ENCODE measurements at places on chromosomes 7 and 10.

- no peak for DNase-seq
Measured at GRCh38 chr10:71468363-71469094, 71.8 kb downstream of the CDH23 start.

GRCh38 chr10:19659920-19660655 lies 156.1 kb upstream of the PLXDC2 start:
- no peak for DNase-seq

- no peak for DNase-seq
Measured at GRCh38 chr7:98669329-98670000, 52.4 kb downstream of the NPTX2 start.

DNA sequence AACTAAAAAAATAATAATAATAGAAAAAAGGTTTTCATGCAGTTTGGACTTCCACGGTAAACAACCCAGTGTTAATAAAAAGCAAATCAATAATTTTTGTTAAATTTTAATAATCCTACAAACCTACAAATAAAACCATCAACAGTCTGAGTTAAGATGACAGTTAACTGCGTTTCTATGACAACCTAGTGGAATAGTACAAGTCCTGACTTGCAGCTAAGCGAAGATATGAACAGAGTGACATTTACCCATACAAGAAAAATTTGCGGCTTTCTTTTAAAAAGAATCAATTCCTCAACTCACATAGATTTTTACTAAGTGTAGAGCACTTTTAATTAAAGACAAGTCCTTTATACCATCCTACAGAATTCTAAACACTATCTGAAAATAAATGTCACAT lies 35.6 kb downstream of the VPS41 start:
- no peak for DNase-seq

DNA sequence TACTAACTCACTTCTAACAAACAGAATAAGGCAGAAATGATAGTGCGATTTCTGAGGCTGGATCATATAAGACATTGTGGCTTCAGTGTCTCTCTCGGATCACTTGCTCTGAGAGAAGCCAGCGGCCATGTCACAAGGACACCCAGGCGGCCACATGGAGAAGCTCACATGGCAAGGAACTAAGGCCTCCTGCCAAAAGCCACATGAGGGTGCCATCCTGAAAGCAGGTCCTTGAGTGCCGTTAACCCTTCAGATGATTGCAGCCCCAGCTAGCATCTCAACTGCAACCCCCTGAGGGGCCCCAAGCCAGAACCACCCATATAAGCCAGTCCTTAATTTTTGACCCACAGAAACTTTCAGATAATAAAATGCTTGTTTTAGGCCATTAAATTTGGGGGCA lies 6.9 kb upstream of the VDAC2 start:
- no peak for DNase-seq

All from naive thymus-derived CD4-positive, alpha-beta T cell (primary cell).